ENCODE measurements at places on chromosomes 7 and 10. TPM values are rescaled to one million over a fixed set of nuclear protein-coding genes. Genes with fewer than 3 reads are reported as not detected.

DNA sequence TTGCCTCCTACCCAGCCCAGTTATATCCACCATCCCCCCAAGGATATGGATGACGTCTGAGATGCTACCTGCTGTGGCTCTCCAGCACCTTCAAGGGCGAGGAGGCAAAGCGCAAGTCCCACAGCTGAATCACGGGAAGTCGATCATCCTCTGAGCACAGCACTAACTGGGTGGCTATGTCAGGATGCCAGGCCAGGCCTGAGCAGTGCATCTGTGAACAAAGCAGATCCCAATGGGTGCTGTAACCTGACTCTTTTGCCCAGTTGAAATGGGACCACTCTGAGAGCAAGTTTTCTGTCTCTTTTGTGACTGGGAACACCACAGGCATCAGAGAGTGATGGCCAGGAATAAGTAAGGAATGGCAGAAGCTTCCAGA, 12.3 kb downstream of the SEC31B start:
- DNase-seq, result no peak

- no peak for DNase-seq
These were observed 148.4 kb downstream of the INHBA start for GRCh38 chr7:41554481-41554880.

Gene CAMK2G
- total RNA-seq, result 16.7 TPM

- DNase-seq, result no peak
These were observed 103.1 kb upstream of the RPA3 start for GRCh38 chr7:7821517-7821916.

- DNase-seq, result no peak
These were observed 139.7 kb downstream of the TMEM26 start for GRCh38 chr10:61313460-61313859.

Gene ANKRD61
- total RNA-seq, result 0.72 TPM

DNA sequence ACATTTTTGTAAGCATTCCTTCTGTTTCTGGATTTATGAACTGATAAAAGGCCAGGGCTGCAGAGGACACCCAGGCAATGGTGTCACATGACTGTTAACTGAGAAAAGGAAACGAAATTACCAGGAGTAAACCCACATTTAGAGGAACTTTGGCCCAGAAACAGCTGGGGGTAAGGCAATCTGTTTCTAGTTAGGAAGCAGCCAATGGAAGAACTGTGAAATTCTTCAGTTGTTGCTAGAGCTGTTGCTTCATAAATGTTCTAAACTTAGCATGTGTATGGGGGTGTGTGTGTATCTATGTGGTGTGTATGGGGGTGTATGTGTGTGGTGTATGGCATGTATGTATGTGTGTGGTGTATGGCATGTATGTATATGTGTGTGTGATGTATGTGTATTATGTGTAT, 11.8 kb upstream of the PDCD4 start:
- no peak for DNase-seq

DNA sequence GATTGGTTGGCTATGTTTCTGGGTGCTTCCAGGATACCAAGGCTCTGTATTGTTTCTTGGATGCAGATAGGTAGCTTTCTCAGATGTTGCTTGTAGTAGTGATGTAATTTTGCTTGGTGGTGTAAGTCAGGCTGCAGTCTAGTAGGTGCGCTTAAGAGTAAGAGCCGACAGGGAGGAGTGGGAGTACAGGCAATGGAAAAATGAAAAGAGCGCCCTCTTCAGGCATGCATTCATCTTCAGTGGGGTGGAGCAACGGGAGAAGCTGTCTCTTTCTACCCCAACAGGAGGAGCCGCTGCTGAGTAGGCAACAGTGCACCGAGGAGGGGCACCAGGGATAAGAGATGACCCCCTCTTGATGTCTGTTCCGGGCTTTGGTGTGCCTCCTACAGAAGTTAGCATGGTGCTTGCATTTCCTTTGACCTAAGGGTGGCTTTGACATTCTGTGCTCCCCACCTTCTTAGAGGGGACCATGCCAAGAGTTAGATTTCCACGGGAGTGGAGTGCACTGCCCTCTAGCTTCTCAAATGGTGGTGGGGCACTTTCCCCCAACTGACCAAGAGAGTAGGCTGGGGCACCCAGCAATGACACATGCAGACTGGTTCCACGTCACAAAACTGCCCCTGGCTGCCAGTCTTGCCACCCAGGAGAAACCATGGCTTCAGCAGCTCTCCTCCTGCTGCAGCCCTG, 56.1 kb downstream of the ZNF783 start:
- DNase-seq, result no peak

DNA sequence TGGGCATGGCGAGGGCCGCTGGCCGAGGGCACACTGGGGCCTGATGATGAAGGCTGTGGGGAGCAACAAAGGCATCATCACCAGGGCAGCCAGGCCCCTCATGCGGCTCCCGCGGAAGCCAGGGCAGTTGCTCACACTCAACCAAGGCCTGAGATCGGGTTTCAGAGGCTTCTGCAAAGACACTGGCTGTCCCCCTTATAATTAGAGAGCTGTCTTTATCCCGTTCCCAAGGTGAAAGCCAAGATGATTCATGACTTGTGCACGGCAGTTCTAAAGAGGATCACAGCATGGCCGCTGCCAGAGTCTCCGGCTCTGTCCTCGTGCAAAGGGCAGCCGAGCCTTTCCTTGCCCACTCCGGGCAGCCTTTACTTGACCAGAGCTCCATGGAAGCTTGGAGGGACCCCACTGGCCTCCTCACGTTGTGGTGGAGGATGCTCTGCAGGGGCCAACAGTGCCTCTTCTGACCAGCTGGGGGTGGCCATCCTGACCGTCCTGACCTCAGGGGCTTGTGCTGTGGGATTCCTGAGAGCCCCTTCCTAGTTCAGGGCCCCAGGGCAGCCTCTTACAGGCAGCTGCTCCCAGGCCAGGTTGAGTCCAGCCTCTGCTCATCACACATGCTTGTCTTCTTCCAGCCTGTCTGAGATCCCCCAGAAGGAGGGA, 82.3 kb downstream of the PRKAG2 start:
- no peak for DNase-seq

Gene ATOH7
- total RNA-seq, result not detected

Gene SFXN2
- 2.4 TPM for total RNA-seq

DNA sequence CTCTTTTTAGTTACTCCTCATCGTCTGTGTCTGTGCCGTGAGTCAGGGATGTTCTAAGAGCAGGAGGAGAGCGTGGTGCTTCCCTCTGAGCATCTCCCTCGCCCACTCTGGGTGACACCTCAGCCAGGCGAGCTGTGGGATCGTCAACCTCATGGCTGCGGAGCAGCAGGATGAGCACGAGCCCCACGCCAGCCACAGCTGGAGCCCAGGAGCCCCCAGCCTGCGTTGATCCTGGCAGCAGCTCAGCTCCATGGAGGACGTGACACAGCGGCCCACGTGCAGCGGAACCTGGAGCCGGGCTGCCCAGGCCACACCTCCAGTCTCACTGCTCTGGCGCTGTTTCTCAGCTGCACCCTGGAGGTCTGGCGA, 512.0 kb downstream of the PTPRN2 start:
- no peak for DNase-seq

GRCh38 chr7:2903682-2904162, 59.6 kb upstream of the GNA12 start:
- DNase-seq, result no peak

GRCh38 chr10:71678057-71678805, 41.3 kb downstream of the C10orf105 start:
- no peak for DNase-seq

Gene ASZ1
- total RNA-seq, result not detected

GRCh38 chr10:34219753-34220548, 595.1 kb downstream of the PARD3 start:
- DNase-seq, result no peak

- DNase-seq, result no peak
These were observed 410.3 kb downstream of the KIF20B start for GRCh38 chr10:90111671-90112070.

DNA sequence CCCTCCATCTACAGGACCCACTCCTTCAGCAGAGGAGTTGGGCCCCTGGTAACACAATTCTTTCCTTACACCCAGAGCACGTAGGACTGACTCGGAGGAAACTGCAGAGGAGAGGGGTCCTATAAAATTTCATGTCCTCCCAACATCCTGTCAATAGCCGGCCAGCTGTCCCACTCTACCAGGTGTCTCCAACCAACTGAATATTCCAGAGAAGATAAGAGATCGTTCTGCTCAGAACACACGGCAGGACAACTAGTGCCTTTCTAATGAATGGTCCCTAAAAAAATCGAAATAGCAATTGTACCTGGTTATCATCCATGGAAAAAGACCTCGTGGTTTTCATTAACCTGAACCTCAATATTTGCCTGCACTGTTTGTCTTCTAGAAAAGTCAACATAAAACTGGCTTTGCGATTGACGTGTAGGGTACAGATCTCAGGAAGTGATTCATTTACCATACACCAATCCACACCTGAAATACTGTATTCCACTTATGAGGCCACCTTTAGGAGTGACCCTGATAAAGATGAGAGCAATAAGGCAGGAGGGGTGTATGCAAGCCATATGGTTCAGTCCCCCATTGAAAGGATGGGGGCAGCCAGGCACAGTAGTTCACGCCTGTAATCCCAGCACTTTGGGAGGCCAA, 111.7 kb downstream of the PARP12 start:
- no peak for DNase-seq

GRCh38 chr10:117462424-117462792, 80.1 kb upstream of the EMX2 start:
- no peak for DNase-seq

- no peak for DNase-seq
These were observed 10.1 kb upstream of the BAZ1B start for GRCh38 chr7:73532224-73532623.

- DNase-seq, result no peak
These were observed 4.4 kb downstream of the SPOCK2 start for GRCh38 chr10:72083790-72084459.

GRCh38 chr10:48517911-48518811, 86.7 kb downstream of the ARHGAP22 start:
- DNase-seq, result no peak

- no peak for DNase-seq
These were observed 54.1 kb downstream of the KCNMA1 start for GRCh38 chr10:77583527-77583926.

DNA sequence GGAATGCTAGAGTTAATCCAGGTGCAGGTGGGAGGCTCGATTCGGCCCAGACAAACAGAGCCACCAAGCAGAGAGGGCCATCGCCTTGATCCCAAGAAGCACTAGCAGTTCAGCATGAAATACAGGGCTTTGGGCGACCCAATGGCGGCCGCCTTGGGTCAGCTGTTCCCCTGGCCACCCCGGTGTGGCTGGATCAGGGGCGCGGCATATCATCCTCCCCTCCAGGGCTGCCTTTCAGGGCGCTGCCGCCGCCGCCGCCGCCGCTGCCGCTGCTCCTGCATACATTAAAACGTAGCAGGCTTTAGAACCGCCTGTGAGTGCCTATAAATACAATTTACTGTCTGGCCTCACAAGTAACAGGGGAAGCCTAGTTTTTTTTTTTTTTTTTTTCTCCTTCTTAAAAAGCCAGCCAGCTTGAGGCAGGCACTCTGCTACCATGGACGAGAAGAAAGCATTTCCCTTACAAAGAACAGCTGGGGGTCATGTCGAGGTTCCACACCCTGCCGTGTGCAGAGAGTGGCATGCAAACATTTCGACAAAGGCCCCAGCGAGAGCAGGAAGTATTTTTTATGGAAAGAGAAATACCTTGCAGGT, 57.7 kb upstream of the EFCAB10 start:
- DNase-seq, result no peak

Gene CLEC2L
- not detected for total RNA-seq

DNA sequence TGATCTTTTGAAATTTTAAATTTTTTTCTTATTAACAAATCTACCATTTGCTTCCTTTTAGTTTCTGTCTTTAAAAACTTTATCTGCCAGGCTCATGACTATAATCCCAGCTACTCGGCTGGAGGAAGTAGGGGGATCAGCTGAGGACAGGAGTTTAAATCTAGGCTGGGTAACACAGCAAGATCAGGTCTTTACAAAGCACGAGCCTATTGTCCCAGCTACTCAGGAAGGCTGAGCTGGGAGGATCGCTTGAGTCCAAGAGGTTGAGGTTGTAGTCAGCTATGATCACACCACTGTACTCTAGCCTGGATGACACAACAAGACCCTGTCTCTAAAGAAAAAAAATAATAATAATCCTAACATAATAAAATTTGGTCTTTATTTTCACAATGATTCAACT, 17.5 kb downstream of the DPY19L1 start:
- no peak for DNase-seq

DNA sequence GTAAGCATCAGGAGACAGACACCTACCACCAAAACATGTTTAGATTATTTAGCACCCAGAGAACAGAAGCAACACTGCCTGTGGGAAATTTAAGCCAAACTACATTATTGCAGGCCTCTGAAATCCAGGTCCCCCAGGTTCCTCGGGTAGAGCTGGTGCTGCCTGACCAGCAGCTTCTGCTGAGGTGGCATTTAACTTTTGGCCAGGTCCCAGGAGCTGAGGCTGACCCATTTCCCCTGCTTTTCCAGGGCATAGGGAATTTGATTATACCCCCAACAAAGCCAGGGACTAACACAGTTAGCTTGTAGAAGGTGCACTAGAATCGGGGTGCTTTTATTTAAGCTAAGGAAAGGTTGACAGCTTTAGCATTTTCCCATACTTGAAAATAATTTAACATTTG, 4.7 kb downstream of the LRRC4 start:
- DNase-seq, result no peak

Gene PRSS37
- not detected for total RNA-seq

GRCh38 chr7:105151152-105151551, 137.1 kb downstream of the KMT2E start:
- DNase-seq, result no peak

Gene KCNH2
- 0.27 TPM for total RNA-seq

All from NCI-H460 (cell line).